Neural crest cell (in vitro differentiated cells): ENCODE measurements at places on chromosomes 2 and 18. TPM values are rescaled to one million over a fixed set of nuclear protein-coding genes. Genes with fewer than 3 reads are reported as not detected.

The LHCGR gene
- total RNA-seq = 0.12 TPM in 1 of 2 replicates, not detected in the other

The BBS5 gene
- 9.0 and 10.1 TPM in 2 replicates for total RNA-seq

DNA sequence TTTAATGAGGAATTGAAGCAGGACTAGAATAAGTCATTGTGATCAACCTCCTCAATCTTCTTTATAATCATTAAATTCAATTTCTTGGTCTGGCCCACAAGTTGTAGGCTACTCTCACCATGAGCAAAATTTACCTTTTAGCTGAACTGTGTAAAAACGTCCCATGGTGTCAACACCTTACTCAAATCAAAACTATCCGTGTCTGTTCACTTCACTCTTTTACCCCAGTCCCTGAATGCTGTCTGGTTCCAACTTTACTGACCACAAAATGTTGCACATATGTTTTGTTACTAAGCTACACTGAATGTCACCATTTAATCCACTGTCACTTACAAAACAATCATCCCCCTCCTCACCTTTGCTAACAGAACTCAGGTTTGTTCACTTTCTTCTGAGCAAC, 951.6 kb upstream of the SLC39A10 start:
- peaks cover 3% of the 10 kb centered on the region for H3K27me3 ChIP-seq
- H3K36me3 ChIP-seq = no peaks in the 10 kb centered on the region
- H3K4me1 ChIP-seq = no peaks in the 10 kb centered on the region
- H3K4me3 ChIP-seq = no peak overlapping the region

GRCh38 chr2:219253753-219254589, at the start of gene TUBA4A:
Gene TUBA4A (minus strand): TSS chr2:219253918. CDS start chr2:219253858, 60 bp downstream.
- no peaks in the 10 kb centered on the region for H3K36me3 ChIP-seq
- no peak within 1 kb of the TSS for H3K27ac ChIP-seq
- no peaks in the 10 kb centered on the region for H3K4me1 ChIP-seq
- no peak for DNase-seq
- H3K27me3 ChIP-seq = peaks cover 93% of the 10 kb centered on the region
- peak within 1 kb of the TSS; percentile 35 for H3K4me3 ChIP-seq

- DNase-seq = peak; percentile 61
These were observed 1.8 kb downstream of the KIF5C start for GRCh38 chr2:148876595-148877402.
